ENCODE measurements at places on chromosomes 12 and 14.

DNA sequence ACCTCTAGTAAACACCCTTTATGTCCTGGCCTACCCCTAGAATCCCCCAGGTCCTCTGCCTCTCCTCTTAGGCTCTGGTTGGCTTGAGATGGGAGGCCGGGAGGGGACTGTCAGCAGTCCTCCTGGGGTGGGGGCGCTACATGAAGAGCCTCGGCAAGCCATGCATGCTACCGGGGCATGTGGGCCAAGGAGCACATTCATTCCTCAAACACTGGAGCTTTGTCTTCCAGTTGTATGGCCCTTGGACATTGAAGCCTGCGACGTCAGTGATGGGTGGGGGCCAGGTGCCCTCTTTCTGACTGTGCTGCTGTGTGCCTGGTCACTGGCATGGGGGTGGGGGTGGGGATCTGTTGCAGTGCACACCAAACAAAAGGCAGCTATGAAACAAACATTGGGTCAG lies 15.8 kb upstream of the CELA1 start:
- DNase-seq = no peak

- no peak for DNase-seq
Measured at GRCh38 chr14:68506645-68507419, 286.0 kb downstream of the ZFP36L1 start.

DNA sequence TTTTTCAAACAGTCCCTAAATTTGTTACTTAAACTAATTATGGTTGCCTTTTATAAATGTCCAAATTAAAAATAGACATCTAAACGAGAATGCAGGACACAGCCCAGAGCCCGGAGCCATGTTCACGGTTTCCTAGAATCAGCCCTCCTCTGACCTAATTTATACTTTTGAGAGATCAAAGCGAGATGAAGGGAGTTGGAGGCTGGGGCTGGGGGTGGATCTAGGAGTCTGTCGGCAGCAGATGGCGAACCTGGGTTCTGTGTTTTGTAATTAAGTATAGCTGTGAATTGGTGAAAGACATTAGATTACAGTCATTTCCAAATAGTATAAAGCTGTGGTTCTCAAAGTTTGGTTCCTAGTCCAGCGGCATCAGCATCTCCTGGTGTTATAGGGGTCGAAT lies 210.1 kb downstream of the SLC41A2 start:
- DNase-seq = no peak

- DNase-seq = no peak
Measured at GRCh38 chr14:82710267-82710841, 1176.7 kb upstream of the SEL1L start.

DNA sequence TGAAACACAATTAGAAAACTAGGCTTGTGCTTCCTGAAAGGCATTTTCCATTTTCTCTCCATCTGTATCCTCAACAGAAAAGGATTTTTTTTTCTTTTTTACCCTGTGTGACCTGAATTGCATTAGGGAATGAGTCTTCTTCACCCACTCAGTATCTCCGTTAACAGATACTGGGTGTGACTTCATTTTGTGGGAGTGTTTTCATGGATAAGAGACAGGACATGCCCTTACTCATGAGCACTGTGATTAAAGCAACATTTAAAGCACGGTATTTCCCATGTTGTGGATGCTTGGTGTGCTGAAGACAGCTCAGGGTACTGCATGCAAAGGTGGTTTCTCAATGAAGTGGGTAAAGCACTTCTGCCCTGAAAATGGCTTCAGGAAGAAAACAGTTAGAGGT lies 1397.3 kb upstream of the TMEM132C start:
- DNase-seq = no peak

DNA sequence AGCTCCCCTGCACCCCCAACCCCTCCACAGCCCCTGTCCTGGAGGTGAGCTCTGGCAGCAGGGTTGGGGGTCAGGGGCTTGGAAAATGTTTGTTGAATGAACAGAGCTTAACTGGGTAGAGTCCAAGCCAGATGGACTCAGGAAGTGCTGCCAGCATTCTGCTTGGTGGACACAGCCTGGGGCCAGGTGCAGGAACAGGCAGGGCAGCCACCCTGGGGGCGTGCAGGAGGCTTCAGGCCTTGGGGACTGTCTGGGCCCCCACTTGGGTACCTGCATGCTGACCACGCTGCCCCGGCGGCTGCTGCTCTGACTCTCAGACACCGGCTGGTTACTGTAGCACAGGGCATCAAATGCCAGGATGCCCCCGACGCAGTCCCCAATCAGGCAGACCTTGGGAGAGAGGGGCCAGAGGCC lies 15.7 kb downstream of the ARL6IP4 start:
- no peak for DNase-seq

DNA sequence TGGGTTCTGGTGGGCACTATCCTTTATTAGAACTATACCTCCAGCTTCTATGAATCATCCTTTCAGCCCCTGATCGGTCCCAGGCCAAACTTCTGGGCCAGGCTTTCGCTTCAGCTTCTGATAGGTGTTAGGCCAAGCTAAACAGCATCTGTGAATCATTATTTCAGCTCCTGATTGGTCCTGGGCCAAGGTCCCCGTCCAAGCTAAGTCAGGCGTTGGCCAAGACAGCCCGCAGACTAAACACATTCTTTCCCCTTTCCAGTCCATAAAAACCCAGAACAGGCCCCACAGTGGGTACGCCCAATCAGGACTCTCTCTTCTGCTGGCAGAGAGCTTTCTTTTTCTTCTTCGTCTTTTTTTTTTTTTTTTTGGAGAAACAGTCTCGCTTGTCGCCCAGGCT lies 1808.9 kb upstream of the SEL1L start:
- no peak for DNase-seq

GRCh38 chr12:130920723-130921381 lies 32.9 kb upstream of the ADGRD1 start:
- no peak for DNase-seq

DNA sequence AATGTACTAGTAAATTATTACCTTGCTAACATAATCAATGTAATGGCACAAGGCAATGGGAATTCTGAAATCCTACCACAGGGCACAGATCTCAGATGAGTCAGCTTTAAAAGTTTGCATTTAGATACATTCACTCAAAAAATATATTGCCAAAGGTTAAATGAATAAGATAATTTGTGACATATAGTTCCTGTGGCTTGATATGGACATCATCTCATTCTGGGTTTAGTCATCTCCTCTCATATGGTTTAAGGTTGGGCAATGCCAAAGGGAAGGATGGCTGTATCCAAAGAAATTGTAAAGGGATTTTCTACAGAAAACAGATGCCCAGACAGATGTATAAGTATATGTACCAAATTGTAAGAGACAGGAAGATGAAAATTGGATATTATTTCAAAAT lies 1065.0 kb downstream of the LRFN5 start:
- DNase-seq = no peak

DNA sequence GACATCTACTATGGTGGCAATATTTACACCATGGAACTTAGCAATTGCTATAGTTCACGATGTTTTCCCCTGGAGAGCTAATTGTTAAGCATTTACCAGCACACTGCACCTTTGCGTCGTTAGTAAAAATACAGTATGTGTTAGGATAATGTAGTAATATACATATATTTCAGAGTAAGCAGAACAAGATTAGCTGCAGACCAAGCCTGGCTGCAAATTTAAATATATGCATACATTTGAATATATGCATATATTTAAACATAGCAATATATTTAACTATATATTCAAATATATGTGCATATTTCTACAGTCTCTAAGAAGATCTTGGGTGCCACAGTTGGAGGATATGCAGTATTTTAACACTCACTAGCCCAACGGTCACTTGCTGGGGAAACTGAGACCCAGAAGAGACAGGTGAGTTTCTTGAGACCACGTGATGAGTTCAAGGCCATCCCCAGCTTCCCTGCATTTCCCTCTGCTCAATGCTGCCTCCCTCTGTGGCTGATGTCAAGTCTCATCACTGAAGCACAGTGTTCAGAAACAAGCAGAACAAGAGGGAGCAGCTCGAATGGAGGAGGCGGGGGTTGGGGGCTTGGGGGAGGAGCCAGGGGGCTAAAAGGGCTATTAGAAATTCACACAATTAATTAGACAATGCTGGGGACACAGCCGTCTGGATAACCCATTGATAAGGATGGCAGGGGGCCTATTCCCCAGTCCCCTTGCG lies 708.0 kb downstream of the MED13L start:
- no peak for DNase-seq

DNA sequence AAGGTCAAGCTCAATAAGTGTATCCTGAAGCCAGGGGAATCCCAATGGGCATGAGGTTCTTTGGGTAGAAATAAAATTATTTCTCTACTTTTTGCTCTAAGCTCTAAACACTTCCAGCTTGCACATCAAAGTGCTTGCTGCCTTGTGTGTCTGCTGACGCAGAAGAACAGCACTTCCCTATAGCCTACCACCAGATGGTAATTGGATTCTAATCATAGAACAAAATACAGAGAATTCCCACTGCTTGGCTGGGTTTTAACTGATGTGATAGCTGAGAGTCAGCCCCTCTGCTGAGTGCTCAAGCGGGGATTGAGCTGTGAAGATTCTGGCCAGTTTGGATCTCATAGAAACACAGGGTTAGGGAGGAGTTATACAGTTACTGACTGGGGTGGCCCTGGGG lies 132.4 kb upstream of the GZMB start:
- no peak for DNase-seq

DNA sequence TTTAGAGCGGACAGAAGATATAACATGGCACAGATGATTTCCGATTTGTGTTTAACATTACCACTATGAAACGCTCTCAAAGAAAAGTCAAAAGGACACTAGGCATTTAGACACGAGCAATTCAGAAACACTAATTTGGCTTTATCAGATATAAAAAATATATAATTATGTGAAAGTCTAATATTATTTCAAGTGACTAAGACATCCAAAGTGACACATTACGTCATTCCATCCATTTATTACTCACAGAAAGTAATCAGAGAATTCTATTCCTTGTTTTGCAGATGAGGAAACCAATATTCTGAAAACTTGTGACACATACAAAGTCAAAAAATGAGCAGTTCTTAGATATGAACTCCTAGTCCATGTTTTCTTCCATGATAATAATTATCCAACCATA lies 250.8 kb upstream of the USP15 start:
- DNase-seq = no peak

DNA sequence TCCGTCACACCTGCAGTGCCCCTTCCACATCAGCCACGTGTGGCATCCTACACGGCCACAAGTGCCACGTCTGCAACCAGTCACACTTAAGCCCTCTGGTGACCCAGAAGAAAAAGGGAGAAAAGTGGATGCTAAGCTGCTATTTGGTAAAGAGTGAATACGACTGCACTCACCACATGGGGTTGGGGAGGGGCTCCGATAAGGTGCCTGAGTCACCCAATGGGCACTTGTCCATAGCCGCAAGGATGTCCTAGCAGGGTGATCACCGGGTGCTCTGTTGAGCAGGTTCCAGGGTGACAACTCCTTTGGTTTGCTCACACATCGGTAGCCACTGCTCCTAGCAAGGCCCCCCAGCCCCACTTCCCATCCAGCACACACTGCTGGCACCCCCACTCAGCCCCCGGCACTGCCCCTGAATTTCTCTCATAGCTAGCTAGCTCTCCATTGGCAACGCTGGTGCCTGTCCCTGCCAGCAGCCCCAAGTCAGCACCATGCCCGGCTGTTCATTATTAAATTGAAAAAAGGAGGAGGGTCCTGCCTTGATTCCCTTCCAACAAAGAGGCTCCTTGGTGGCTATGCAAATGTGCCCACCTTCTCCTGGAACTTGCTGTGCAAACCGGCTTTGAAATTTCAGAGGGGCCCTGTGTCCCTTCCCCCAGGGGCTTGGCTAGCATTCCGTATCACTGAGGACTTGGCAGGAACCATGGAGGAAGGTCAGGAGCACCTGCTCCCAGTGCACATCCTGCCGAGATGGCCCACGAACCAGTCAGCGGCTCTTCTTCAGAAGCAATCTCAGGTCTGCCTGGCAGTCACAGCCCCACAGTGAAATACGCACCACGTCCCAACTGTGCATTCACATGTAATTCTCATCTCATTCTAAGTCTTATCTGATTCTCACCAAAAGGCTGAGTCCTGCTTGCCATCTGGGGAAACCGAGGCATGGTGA lies 227.7 kb upstream of the DIO3 start:
- no peak for DNase-seq

DNA sequence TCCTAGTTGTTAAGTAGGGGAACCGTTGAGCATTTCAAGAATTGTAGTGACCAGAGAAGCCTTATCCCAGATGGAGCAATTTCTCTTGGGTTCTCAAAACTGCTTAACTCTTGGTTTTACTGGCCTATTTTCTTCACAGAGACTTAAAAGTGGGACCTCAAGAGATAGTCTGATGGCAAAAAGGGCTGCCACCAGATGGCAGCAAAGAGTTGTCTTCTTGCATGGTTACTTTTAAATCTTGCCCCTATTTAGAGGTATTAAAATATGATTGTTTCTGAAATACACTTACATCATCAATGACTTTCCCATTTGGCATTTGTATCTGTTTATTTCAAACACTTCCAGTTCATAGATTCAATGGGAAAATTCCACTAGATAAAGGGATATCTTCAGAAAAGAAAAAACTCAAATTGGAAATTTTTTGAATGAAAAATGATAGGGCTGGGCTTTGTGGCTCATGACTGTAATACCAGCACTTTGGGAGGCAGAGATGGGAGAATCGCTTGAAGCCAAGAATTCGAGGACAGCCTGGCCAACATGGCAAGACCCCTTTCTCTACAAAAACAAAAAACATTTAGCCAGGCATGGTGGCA lies 69.9 kb upstream of the CNTN1 start:
- no peak for DNase-seq

- no peak for DNase-seq
Measured at GRCh38 chr12:126506426-126507182, 1441.4 kb downstream of the AACS start.

DNA sequence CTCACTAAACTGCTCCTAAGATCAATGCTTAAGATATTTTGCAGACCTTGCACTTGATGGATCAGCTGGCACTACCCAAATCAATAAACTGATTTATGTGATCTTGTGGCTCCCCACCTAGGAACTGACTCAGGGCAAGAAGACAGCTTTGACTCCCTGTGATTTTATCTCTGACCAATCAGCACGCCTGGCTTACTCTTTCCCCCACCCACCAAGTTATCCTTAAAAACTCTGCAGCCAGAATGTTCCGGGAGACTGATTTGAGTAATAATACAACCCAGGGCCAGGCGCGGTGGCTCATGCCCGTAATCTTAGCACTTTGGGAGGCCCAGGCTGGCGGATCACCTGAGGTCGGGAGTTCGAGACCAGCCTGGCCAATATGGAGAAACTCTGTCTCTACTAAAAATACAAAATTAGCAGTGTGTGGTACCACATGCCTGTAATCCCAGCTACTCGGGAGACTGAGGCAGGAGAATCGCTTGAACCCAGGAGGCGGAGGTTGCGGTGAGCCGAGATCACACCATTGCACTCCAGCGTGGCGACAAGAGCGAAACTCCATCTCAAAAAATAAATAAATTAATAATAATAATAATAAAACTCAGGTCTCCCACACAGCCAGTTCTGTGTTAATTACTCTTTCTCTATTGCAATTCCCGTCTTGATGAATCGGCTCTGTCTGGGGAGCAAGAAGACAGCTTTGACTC lies 12.0 kb downstream of the MORN3 start:
- DNase-seq = no peak

- no peak for DNase-seq
Measured at GRCh38 chr12:52497975-52498374, 4.9 kb upstream of the KRT6A start.

- DNase-seq = no peak
Measured at GRCh38 chr12:12088761-12089160, 18.0 kb downstream of the BCL2L14 start.

- no peak for DNase-seq
Measured at GRCh38 chr14:76699939-76700590, 61.2 kb upstream of the VASH1 start.

Data from cortex of kidney (tissue), 1 donor.